ENCODE measurements at places on chromosomes 13 and 19.

GRCh38 chr13:81393721-81394120 lies 1052.8 kb upstream of the SPRY2 start:
- DNase-seq: no peak

GRCh38 chr13:97422118-97423054 lies 11.6 kb upstream of the RAP2A start:
- no peak for DNase-seq

- no peak for DNase-seq
These were observed 120.9 kb upstream of the TSC22D1 start for GRCh38 chr13:44697058-44697457.

DNA sequence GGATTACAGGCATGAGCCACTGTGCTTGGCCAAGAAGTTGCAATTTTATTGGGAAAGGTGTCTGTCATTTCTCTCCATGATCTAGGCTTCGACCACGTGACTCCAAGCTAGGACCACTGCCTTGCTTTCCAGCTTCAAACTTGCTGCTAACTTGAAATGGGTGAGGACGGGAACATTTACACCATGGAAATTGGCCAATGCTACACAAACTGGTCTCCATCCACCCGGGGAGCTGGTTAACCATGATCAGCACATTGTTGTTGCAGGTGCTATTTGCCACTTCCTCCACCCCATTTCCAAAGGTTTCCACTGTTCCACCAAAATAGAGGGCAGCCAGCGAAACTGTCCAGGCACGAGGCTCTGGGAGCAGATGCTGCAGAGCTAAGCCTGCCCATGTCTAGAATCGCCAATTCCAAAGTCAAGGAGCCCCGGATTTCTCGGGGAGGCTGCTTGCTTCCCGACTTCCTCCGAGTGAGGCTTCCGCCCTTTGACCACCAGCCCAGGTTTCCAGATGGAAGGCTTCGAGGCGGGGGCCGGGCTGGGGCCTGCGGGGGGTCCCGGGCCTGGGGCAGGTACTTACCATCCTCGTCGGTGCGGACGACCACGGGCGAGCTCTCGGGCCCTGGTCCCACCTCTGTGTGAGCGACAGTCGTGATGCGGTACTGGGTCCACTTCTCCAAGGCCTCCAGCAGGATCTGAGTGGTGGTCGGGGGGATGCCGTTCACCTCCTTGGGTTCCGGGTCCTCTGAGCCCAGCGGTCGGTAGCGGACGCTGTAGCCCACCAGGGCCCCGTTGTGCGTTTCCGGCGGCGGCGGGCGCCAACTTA lies 109.7 kb downstream of the PTPRS start:
- no peak for DNase-seq

- no peak for DNase-seq
These were observed 60.2 kb upstream of the TNFRSF19 start for GRCh38 chr13:23509781-23510543.

DNA sequence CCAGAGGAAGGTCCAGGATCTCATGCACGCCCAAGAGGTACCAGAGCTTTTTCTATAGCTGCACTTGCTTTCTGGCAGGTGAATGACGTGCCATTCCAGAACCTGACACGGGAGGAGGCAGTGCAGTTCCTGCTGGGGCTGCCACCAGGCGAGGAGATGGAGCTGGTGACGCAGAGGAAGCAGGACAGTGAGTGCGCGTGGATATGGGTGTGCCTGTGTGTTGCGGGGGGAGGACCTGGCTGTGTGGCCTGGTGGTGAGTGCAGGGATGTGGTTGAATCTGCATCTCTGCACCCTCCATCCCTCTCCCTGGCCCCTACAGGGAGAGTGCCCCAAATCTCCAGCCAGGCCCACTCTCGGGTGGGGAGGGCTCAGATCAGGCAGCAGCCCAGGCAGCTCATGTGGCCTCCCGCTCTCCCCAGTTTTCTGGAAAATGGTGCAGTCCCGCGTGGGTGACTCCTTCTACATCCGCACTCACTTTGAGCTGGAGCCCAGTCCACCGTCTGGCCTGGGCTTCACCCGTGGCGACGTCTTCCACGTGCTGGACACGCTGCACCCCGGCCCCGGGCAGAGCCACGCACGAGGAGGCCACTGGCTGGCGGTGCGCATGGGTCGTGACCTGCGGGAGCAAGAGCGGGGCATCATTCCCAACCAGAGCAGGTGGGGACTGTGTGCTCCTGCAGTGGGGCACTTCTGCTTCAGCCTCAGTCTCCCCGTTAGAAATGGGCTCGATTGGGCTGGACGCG lies 22.8 kb downstream of the APBA3 start:
- DNase-seq: no peak

DNA sequence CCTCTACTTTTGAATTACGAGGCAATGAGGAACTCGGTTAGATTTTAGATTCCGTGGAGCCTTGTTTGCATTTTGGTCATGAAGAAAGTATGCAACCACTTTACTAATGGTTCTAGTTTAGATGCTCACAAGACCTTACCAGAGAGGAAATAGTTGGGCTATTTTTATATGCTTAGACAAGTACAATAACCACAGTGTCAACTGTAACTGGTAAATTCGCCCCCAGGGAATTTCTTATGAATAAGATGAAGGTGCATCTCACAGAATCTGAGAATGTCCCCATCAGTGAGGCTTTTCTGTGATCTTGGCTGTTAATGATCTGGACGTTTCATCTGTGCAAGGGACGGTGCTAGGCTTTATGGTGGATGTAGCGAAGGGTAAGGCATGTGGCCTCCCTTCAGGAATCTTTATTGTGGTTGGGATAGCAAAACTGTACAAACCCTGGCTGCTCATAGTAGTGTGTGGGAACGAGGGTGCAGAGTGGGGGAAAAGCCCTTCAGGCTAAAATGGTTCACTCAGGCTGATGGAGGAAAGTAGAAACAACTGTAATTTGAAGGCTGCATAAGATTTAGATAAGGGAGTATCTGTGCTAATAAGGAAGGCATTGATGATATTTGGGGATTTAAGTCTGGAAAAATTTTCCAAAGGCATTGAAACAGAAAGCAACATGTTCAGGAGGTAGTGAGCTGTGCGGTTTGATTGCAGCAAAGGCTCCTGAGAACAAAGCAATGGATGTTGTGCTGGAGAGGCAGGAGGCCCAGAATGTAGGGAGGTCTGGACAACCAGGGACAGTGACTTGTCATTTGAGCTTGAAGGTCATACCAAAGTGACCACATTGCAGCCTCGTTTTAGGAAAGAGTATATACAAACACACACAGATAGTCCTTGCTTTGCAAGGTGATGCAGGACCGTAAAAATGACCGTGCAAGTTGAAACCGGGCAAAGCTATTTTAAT lies 28.4 kb downstream of the UBAC2 start:
- no peak for DNase-seq

All from activated T-cell treated with anti-CD3 and anti-CD28 coated beads, Interleukin-2, amount 50 U/mL, for 1 hour (primary cell).